ENCODE measurements at places on chromosomes 3 and 15. TPM values are rescaled to one million over a fixed set of nuclear protein-coding genes. Genes with fewer than 3 reads are reported as not detected.

DNA sequence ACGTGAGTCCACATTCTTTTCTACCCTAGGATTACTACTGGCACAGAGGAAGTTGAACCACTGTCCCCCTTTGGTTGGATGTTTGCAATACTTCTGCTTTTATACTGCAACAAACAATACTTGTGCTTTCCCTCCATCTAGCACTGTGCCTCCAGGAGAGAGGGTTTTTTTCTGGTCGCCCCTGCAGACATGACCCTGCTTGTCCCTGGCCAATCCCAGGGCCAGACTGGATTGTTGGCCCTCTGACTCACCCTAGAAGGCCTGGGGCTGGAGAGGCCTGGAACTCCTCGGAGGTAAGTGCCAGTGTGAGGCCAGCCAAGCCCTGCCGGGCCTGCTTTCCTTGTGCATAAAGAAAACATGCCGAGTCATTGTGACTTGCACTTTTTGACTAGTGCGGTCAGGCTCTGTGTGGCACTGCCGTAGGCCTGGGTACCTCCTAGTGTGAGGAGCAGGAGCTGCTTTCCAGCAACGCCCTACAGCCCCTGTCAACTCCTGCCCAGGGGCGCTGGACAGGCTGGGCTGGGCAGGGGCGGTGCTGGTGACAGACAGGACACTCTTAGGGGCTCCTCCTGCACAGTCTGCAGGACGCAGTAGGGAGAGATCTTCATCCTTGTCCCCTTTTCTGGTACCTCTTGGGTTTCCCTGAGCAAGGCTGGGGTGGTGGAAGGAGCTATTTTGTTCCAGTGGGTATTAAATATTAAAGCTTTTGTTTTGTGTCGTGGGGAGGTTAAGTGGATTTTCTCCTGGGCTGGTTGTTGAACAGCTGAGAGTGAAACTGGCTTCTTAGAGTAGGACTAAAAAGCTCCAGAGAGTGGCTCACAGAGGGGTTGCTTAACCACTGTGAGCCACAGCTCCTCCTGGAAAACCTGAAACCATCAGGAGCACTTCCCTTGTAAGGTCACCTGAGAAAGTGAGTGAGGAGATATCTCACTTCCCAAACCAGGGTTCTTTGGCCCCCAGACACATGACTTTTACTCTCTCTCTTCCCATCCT is 14.4 kb upstream of the TKT start:
- no peaks in the 10 kb centered on the region for H3K36me3 ChIP-seq
- peaks cover 10% of the 10 kb centered on the region for H3K4me1 ChIP-seq
- peak overlapping the region; percentile 88 for H3K27ac ChIP-seq
- DNase-seq: peak; percentile 92

DNA sequence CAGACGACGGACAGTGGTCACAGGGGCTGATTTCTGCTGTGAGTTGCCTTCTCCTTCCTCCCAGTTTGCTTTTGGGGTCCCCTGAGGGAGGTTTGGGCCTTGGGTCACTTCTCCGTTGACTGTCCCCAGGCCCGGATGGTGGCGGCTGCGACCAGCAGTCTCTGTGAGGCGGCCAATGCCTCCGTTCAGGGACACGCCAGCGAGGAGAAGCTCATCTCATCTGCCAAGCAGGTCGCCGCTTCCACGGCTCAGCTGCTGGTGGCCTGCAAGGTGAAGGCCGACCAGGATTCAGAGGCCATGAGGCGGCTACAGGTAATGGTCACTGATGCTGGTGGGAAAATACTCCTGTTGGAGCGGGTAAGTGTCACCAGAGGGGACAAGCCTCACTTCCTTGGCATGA is 206.8 kb upstream of the TPM1 start:
- no peaks in the 10 kb centered on the region for H3K27me3 ChIP-seq
- H3K4me1 ChIP-seq: peaks cover 18% of the 10 kb centered on the region
- H3K27ac ChIP-seq: no peak overlapping the region

THPO gene
- polyA plus RNA-seq: 4.0 TPM

AHSG gene
- 568 TPM for polyA plus RNA-seq

Measured in hepatocyte (in vitro differentiated cells).